ENCODE measurements at places on chromosomes 2 and 18.

- no peak for DNase-seq
Observed at GRCh38 chr2:214836568-214836967, 27.1 kb upstream of the BARD1 start.

DNA sequence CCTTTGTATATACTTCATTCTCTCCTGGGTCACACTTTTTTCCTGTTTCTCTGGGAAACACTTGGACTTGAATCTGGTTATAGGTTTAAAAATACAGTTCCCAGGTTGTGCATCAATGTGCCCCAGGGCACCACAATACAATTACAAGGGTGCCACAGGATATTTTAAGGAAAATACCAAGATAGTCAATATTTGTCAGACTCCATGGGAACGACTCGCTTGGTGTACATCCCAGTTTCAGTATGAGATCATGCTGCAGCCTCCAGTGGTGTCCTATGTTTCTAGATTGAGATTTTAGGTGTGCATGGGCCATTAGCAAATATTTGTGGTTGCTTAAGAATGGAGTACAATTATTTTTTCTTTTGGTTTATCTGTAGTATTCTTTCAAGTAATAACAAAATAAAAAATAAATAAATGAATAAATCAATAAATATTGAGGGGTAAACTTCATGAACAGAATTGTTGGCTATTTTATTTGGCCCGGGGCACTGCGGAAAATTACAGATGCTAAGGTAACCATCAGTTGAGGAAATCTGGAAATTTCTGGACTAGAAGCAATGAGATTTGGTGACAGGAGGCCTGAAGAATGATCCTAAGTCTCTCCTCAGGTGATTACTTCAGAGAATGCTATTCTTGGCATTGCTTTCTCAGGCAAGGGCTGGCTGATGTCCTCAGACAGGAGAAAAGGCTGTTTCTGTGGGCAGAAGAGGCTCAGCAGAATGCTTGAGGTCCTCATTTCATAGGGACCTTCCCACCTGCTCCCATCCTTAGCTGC, 649.3 kb upstream of the SOX11 start:
- no peak for DNase-seq

DNA sequence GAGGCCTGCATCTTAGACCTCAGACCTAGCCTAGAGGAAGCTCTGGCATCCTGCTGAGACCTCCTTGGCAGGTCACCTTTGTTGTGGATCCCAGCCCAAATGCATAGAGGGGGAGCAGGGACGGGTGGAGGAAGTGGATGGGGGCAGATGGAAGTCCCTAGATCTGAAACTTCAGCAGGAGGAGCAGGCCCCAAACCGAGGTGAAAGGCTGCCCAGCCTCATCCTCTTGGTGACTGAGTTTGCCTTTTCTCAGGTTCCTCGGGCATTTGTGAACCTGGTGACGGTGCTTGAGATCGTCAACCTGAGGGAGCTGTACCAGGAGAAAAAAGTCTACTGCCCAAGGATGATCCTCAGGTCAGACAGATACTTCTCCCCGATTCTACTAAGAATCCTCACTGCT, 86.3 kb downstream of the PLB1 start:
- DNase-seq: no peak

- DNase-seq: no peak
Observed at GRCh38 chr2:139048017-139048416, 267.8 kb upstream of the NXPH2 start.

- no peak for DNase-seq
Observed at GRCh38 chr2:107340955-107341354, 455.0 kb upstream of the ST6GAL2 start.

- no peak for DNase-seq
Observed at GRCh38 chr18:8835521-8835953, 130.2 kb downstream of the MTCL1 start.

DNA sequence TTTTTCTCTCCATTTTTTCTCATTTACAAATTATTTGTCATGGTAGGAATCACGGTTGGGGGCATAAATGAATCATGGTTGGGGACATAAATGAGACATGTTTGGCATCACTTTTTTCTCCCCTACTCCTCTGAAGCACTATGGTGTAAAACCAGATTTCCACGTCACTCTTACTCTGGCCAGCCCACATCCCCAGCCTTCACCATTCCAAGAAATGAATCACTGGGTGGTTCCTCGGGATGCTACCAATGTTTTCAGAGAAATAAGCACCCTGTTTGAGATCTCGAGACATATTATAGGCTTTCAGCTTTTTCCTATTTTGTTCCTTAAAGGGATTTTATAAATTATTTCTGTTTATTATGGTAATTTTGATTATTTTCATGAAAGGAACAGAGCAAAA, 155.0 kb upstream of the SLC8A1 start:
- no peak for DNase-seq

GRCh38 chr2:190930411-190930810, 49.8 kb downstream of the GLS start:
- no peak for DNase-seq

GRCh38 chr2:197306696-197307040, 3.9 kb downstream of the ANKRD44 start:
- no peak for DNase-seq

- no peak for DNase-seq
Observed at GRCh38 chr18:75223687-75224347, 13.2 kb downstream of the TSHZ1 start.

DNA sequence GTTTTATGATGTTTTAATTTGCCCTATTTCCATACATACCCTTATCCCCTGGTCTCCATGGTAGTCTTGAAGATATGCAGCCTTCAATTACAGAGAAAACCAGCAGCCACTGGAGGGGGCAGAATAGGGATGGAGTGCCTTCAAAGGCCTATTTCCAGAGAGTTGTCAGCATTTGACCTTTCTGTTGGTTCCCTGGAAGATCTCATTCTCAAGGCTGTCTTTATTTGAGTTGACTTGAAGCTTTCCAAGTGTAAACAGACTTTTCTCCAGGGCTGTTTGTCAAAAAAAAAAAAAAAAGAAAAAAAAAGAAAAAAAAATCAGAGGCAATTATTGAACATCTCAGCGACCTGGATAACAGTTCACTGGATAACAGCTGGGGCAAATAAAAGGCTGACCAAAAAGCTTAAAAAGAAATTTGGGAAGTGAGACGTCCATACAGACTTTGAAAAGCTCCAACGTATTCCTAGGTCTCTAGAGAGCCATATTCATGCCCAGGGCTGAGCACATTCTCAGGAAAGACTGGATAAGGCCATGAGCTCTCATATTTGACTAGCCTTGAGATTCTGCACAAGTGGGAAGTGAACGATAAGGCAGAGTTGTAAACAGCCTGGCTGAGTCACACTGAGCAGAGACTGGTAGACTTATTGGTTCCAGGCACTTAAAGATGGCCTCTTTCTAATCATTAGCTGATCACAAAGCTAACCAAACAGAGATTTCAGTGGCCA, 126.6 kb downstream of the VAPA start:
- no peak for DNase-seq

- no peak for DNase-seq
Observed at GRCh38 chr18:5620289-5620688, 76.5 kb upstream of the EPB41L3 start.

DNA sequence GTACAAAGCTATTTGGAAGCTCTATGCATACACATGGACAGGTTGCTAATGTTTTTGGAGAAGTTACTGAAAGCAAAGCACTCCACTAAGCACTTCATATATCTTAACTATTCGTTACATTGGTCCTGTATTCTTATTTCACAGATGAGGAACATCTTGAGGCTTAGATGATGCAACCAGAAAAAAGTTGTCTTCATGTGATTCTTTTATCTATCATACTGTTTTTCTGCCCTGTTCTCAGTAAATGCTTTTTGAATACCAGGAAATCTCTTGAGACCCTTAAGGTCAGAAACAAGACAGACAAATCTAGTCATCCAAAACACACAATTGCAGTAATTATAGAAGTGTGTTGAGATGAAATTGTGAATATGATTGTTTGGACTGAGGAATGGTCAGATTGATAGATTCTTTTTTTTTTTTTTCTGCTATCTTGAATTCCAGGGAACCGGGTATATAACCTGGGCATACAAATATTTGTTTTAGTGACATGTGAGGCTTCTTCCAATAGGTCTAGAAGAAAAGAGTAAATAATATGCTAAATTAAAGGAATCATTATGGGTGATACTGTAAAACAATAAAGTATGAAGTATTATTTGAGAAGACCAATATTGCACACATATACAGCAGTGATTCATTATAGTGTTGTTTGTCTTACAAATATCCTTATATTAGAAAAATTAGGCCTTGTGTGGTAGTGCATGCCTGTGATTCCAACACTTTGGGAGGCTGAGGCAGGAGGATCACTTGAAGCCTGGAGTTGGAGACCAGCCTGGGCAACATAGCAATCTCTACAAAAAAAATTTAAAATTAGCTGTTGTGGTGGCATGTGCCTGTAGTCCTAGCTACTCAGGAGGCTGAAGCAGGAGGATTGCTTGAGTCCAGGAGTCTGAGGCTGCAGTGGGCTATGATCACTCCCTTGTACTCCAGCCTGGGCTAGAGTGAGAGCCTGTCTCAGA, 33.7 kb downstream of the EHBP1 start:
- no peak for DNase-seq

DNA sequence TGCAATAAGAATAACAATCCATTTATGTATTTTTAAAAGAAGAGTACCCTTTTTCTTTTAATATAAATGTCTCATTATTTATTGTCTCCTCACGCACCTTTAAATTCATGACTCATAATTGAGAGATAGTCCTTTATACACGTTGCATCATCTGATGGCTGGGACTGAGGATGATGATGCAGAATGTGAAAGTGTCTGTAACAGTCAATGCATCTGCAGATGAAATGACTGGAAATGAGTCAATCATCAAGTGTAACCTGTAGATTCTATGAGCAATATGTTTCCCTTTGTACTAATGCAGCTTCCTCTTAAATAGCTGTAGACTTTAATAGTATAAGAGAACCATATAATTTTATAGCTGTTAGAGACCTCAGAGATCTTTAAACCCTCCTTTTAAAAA, 26.1 kb upstream of the SYT4 start:
- no peak for DNase-seq

DNA sequence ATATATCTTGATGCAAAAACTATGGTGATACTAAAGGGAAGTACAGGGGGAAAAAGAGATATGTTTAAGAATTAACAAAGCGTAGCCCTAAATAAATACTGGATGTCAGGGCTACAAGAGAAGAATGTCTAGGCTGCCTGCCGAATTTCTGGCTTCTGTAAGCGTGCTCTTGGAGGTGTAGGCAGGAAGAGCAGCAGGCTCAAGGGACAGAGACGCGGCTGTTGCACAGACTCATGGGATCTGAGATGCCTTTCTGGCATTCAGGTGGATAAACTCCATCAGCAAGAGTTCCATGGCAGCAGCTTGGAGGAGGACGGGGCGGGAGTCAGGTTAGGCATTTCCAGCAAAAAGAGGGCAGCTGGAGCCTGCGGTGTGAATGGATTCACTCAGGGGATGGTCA, 123.2 kb upstream of the TWIST2 start:
- no peak for DNase-seq

- DNase-seq: no peak
Observed at GRCh38 chr2:197191177-197191939, 119.2 kb downstream of the ANKRD44 start.

- no peak for DNase-seq
Observed at GRCh38 chr2:134663451-134664450, 55.0 kb downstream of the TMEM163 start.

DNA sequence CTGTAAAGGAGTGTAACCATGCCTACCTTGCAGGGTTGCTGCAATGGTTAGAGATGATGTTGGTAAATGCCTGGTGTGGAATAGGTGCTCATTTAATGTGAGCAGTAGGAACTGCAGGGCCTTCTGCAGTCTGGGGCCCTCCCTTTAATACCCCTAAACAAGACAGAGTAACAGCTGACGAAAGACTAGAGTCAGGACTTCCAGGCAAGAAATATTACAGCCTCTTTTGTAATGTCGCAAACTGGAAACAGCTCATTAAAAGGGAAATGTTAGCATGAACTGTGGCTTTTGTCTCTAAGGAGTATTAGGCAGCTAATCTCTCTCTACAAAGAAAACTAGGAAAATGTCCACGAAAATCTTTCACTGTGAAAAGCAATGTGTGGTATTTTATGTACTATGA, 26.0 kb downstream of the MARCO start:
- no peak for DNase-seq

- DNase-seq: no peak
Observed at GRCh38 chr2:54628957-54629356, 94.5 kb upstream of the EML6 start.

- DNase-seq: no peak
Observed at GRCh38 chr18:59783138-59783537, 85.9 kb upstream of the CCBE1 start.

DNA sequence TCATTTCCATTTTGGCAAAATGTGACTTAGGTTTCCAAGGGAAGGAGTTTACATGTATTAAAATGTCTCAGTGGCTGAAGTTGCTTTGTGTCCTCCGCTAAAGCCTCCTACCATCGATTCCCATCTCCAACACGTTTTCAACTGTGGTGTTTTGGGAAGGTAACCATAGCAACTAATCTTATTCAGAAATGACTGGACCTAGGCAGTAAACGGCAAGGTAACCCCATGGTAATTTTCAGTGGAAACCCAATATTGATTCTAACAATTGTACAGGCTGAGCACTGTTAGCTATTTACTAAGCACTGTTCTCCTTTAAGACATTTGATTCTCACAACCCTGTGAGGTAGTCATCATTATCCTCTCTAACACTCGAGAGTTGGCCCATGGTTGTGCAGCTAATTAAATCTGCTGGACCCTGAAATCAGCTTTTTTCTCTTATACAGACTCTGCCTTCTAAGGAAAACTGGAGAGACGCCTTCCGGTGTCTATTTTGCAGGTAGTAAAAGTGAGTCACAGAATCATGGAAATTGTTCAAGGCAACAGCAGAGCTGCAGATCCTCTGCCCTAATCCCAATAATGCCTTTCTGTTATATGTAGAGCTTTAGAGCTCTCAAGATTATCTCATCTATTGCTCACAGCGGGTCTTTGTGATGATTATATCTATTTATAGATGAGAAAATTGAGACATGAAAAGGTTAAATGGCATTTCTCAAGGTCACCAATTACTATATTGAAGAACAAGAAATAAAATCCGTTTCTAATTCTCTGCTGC, 36.2 kb downstream of the FASTKD2 start:
- no peak for DNase-seq

DNA sequence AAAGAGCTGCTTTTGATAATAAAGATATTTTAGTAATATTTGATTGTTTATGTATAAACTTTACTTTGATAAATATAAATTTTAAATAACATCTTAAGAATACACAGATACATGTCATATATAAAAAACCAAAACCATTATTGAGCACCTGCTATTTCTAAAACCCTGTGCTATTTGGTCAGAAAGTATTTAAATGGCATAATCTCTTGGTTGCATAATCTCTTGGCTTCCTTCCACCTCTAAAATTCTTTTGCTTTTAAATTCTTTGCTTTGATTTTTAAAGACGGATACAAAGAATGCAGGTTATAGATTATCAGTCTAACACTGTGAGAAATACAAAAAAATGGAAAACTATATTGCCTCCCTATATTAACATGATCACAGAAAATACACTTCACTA, 36.9 kb downstream of the ACMSD start:
- no peak for DNase-seq

DNA sequence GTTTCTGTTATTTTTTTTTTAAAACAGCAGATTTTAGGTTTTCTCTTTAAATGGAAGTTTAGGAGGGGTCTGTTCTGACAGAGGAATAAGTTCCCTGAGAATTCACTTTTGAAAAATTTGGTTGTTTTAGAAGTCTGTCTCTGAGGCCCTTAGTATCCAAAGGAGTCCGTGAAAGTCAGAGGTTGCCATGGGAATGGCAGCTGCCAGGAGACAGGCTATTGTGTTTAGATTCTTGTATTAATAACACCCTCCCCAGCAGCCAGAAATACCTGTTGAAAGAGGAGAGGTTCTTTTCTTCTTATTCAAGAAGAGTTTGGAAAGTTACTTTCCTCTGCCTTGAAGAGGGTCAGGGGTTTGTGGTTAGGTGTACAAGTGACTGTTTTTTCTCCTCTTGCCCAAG, 29.5 kb downstream of the TNP1 start:
- DNase-seq: no peak
